Ammon's horn (tissue), 1 donor: ENCODE measurements at places on chromosomes 6 and 20.

- no peak for DNase-seq
Measured at GRCh38 chr20:33664085-33664761, 2.1 kb downstream of the C20orf144 start.

GRCh38 chr6:63352544-63353285 lies 32.9 kb upstream of the LGSN start:
- DNase-seq: peak; percentile 64

GRCh38 chr6:100257793-100258395 lies 206.8 kb downstream of the SIM1 start:
- DNase-seq: no peak

DNA sequence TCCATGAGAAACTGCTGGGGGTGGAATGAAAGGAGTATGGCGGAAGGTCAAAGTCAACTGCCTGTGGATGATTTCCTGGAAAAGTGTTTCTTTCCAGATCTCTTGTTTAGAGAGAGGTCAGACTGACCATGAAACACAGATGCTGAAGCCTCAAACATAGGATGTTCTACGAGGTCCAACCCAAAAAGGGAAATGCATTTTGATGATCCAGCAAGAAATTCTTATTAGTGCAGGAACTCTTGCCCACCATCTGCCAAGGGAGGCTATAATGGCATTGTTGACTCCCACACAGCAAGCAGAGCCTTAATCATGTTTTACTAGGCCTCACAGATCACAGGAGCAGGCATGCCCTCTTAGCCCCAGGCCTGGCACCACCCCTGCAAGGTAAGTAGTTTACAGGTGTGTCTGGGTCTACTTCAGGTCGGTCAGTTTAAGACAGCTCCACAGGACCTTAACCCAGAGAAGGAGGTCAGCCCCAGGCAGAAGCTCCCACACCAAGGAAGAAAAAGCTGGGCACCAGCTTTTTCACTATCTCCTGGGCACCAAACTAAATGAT lies 67.6 kb upstream of the CNKSR3 start:
- no peak for DNase-seq

DNA sequence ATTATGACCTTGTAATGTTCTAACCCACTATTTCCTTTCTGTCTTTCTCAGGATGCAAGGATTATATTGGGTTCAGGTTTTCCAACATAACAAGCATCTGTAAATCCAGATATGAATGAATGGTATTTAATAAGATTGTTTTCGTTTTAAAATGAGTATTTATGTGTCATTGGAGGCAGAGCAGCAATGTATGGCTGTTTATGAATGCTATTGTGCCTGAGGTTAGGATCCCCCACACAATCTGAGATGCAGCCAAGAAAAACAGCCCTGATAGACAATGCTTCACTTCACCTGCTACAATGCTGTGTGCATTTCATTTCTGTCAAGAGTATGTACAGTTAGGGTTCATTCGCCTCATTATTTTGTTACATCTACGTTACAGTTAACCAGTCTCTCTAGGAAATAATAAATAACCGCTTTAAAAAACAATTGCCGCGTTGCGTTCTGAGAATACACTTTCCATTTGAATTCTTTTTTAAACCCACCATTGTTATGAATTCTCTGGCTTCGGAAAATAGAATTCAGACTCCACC lies 19.6 kb downstream of the TFAP2A start:
- DNase-seq: no peak

DNA sequence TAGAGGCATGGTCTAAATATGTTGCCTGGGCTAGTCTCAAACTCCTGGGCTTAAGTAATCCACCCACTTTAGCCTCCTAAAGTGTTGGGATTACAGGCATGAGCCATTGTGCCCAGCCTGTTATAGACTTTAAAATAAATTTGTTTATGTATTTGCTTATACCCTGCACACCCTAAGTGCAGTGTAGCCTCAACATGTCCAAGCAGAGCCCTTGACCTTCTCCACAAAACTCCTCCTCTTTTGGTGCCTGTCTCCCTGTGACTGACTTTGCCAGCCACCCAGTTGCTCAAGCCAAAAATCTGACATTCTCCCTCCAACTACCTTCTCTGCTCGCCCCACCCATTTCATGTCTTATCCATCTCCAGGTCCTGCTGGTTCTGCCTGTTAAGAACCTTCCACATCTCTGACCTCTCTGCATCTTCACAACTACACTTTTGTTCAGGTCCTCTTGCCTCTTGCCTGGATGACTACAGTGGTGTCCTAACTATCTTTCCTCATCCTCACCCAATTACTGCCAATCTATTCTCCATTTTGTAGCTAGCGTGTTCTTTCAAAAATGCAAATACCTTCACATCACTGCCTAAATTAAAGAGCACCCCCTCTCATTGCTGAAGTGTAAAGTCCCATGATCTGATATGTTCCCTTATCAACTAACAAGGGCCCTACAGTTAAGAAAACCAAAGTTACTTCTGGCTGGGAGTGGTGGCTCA lies 11.2 kb upstream of the KIFC1 start:
- DNase-seq: no peak

GRCh38 chr6:119328254-119328653 lies 21.3 kb downstream of the MAN1A1 start:
- DNase-seq: no peak

- DNase-seq: no peak
Measured at GRCh38 chr6:44002593-44003344, 124.5 kb downstream of the MRPL14 start.

DNA sequence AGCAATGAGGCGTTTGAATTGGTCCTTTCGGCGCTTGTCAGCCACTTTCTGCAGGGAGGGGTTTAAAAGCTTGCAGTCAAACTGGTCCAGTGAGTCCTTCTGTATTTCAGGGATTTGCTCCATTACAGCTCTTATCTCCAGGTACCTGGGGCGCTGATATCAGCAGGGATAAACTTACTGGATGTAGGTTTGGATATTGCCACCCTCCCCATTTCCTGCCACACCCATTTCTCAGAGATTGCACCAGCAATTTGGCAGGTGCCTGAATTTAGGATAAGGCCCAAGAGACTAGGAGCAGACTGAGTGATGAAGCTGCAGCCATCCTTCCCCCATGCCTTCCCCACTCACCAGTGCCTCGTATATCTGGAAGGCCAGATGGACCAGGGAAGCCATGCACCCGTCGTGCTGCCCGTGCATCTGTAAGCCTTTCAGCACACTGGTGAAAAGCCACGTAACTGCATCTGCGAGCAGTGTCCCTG lies 7.6 kb downstream of the POLR1C start:
- DNase-seq: no peak

DNA sequence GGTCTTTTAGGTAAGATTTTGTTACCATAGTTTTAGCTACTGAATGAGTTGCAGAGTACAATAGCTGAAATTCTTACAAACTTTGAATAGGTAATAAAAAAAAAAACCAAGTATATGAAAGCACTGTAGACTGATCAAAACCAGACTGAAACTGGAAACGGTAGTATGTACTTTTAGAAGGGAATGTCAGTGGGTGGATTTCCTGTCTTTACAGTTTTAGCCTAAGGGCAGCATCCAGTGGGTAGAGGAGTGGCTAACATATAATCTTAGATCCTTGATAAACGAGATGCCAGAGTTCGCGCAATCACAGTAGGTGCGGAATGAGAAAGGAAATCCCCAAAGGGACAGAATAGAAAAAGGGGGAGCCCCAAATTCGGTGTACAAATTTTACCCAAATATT lies 385.9 kb upstream of the RUNX2 start:
- DNase-seq: no peak

GRCh38 chr6:27019651-27020552 lies 227.6 kb upstream of the PRSS16 start:
- peak; percentile 86 for DNase-seq

GRCh38 chr20:22920898-22921297 lies 114.2 kb upstream of the SSTR4 start:
- peak; percentile 23 for DNase-seq

GRCh38 chr6:79249136-79249535 lies 14.7 kb upstream of the HMGN3 start:
- DNase-seq: peak; percentile 48

DNA sequence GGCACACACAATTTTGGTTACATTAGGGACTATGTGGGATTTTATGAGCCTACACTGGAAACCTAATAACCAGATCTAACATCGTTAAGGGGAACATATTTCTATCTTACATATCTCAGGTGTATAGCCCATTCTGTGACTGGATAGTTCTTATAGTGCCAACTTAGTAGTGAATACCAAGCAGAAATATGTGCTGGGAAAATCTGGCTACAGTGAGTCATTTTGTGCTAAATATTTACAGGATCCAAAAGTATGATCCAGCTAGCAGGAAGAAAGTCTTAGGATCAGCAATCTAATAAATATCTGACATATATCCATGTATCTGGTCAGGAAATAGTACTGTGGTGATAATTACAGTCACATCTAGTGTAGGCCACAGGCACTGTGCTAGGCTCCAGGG lies 94.6 kb upstream of the INSM1 start:
- no peak for DNase-seq

DNA sequence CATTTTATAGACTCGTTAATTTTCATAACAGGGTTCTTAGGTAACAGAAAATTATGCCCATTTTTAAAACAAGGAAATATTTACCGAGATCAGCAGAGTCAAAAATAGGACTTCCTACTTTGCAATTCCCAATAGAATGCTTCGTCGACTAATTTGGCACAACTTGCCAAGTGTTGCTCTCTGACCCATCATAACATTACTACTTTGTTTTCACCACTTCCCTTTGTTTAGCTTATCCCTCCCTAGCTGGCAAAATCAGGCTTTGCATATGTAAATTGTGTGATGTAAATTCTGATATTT lies 914 bp upstream of the RANBP9 start:
- DNase-seq: peak; percentile 54

- DNase-seq: no peak
Measured at GRCh38 chr6:115932481-115932880, 128.2 kb downstream of the FRK start.

DNA sequence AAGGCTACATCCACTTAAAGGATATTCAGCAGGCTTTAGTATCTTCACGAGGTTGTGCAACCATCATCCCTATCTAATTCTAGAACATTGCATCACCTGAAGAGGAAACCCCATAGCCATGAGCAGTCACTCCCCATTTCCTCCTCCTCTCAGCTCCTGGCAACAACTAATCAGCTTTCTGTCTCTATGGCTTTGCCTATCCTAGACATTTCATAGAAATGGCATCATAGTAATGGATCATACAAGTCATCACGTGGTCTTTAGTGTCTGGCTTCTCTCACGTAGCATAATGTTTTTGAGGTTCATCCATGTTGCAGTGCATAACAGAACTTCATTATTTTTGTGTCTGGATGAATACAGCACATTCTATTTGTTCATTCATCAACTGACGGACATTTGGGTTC lies 20.5 kb downstream of the SNAI1 start:
- DNase-seq: no peak

DNA sequence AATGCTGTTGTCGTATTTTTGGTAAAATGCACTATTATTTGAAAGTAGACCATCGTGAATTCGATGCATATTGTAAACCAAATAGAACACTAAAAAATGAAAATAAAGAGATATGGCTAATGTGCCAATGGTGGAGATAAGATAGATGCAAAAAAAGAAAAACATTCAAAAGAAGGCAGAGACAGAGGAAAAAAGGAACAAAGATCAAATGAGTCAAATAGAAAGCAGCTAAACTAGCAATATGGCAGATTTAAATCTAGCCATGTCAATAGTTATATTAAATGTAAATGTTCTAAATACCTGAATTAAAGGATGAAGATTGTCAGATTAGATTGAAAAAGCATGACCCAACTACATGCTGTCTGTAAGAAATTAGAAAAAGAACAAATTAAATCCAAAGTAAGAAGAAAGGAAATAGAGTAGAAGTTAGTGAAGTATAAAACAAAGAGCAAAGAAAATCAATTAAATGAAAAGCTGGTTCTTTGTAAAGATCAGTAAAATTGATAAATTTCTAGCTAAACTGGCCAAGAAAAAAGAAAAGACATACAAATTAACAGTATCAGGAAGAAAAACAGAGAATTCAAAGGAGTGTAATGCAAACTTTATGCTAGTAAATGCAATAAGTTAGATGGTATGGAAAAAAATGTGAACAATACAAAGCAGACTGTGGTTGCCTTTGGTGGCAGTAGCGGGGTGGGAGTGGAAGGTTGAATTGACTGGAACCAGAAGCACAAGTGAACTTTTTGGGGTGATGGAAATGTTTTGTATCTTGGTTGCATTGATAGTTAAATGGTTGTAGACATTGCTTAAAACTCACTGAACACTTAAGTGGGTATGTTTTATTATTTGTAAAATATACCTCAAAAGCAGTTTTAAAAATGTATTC lies 44.8 kb downstream of the PTPN1 start:
- DNase-seq: no peak

GRCh38 chr6:31114541-31114878 lies at the start of gene PSORS1C1:
PSORS1C1 (plus strand) TSS chr6:31114800; CDS start chr6:31129633, 14,833 bp downstream.
- peak; percentile 60 for DNase-seq

- no peak for DNase-seq
Measured at GRCh38 chr20:53905019-53905819, 165.2 kb downstream of the BCAS1 start.

DNA sequence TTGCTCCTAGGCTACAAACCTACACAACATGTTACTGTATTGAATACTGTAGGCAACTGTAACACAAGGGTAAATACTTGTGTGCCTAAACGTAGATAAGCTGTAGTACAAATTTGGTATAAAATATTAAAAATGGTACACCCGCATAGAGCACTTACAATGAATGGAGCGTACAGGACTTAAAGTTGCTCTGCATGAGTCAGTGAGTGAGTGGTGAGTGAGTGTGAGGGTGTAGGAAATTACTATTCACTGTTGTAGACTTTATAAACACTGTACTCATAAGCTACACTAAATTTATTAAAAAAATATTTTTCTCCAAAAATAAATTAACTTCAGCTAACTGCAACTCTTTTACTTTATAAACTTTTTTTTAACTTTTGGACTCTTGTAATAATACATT lies 391.6 kb downstream of the ADGRB3 start:
- DNase-seq: no peak

- no peak for DNase-seq
Measured at GRCh38 chr6:168018664-168019063, 21.2 kb downstream of the KIF25 start.

DNA sequence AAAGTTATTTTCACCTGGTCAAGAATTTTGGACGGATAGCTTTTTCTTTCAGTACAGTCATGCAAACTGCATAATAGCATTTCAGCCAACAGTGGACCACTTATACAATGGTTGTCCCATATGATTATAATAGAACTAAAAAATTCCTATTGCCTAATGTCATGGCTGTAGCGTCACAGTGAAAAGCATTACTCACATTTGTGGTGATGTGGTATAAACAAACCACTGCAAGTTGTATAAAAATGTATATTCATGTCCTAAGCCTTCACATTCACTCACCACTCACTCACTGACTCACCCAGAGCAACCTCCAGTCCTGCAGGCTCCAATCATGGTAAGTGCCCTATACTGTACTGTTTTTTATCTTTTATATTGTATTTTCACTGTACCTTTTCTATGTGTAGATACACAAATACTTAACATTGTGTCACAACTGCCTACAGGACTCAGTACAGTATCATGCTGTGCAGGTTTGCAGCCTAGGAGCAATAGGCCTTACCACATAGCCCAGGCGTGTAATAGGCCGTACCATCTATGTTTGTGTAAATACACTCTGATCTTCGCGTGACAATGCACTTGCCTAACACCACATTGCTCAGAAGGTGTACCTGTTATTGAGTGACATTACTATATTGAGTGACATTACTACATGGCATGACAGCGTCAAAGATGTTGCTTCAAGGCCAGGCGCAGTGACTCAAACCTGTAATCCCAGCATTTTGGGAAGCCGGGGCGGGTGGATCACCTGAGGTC lies 17.9 kb downstream of the ABHD12 start:
- DNase-seq: no peak
